ENCODE measurements at places on chromosomes 12 and 14.

DNA sequence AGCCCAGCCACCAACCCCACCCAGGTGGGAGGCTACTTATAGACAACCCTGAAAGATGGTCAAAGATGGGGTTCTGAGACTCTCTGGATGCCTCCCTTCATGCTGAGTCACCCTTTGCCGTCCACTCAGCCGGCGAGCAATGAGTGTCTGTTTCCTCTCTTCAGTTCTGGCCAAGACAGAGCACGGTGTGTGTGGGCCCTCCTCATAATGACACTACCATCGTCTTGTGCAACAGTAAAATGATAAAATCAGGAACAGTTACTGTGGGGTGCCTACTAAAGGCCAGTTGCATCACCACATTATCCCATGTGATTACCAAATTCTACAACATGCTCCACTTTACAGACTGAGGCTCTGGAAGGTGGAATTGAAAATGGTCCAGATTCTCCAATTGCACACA, 7.0 kb upstream of the BDKRB1 start:
- no peak for DNase-seq

DNA sequence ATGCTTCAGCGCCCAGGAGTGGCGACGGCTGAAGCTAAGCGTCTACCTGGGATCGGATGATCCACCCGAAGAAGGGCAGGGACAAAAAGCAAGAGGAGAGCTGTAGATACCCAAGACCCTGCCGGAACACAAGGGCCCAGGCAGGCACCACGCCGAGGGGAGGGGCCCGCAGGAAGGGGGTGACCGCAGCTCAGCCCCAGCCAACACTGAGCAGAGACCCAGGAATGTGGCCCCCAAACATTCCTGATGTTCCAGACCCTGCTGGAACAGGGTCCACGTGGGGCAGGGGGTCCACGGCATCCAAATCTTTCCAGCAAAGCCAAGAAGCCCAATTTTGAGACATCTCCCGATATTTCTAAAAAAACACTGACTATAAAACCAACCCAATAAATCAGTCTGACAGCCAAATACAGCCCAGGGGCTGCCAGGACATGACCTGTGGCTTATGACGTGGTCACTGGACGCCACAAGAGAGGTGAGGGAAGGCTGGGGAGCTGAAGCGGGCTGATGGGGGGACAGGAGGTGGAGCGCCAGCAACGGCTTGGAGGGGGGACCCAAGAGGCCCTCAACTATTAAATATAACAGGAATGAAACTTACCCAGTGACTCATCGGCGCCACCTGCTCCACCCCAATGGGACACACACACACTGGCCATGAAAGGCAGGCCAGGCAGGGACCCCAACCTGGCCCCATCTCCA, 58.9 kb downstream of the NCOR2 start:
- no peak for DNase-seq

GRCh38 chr12:39368891-39369290, 74.0 kb downstream of the KIF21A start:
- DNase-seq: no peak

- no peak for DNase-seq
Observed at GRCh38 chr12:80641936-80642335, 65.5 kb upstream of the MYF6 start.

- DNase-seq: no peak
Observed at GRCh38 chr14:105497671-105498429, 6.8 kb downstream of the TEDC1 start.

GRCh38 chr12:53956251-53956887, 1.7 kb downstream of the HOXC12 start:
- DNase-seq: no peak

GRCh38 chr14:43169722-43170121, 1337.4 kb downstream of the FSCB start:
- DNase-seq: no peak

- no peak for DNase-seq
Observed at GRCh38 chr12:53561590-53561953, 54.3 kb upstream of the NPFF start.

GRCh38 chr14:102221026-102221425, 81.3 kb downstream of the WDR20 start:
- DNase-seq: no peak

Measured in esophagus squamous epithelium (tissue), 5 donors.